ENCODE measurements at places on chromosomes 13 and 19.

DNA sequence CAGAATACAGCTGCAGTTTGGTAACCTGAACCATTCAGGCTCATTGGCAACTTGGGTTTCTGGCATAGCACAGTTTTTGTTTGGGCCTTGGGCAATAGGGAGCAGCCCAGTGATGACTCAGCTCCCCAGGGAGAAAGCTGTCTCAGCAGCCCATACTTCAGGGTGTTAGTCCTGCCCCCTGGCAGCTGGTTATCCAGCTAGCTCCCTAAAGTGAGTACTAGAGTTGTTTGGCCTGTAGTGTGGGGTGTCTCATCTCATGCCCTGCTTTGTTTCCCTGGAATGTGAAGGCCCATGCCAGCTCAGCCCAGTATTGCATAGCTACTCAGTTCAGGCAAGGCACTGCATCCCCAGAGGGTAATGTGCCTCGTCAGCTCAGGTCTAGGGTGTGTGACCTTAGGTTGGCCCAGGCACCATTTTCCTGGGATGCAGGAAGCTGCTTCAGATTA lies 18.2 kb upstream of the ZNF543 start:
- no peak for DNase-seq

- DNase-seq: no peak
Measured at GRCh38 chr13:111344471-111345191, 24.2 kb downstream of the TEX29 start.

GRCh38 chr19:19670070-19670551 lies 1.5 kb downstream of the ZNF101 start:
- no peak for DNase-seq

GRCh38 chr13:21511849-21512248 lies 52.7 kb upstream of the ZDHHC20 start:
- no peak for DNase-seq

DNA sequence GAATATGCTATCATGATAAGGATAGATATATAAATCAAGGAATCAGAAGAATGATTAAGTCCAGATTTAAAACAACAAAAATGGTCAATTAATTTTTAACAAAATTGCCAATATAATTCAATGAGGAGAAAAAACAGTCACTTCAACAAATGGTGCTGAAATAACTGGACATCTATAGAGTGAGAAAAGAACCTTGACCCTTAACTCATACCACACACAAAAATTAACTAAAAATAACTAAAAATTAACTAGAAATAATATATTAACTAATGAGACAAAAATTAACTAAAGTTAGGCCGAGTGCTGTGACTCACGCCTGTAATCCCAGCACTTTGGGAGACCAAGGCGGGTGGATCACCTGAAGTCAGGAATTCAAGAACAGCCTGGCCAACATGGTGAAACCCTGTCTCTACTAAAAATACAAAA lies 9.5 kb downstream of the LGALS7 start:
- no peak for DNase-seq

DNA sequence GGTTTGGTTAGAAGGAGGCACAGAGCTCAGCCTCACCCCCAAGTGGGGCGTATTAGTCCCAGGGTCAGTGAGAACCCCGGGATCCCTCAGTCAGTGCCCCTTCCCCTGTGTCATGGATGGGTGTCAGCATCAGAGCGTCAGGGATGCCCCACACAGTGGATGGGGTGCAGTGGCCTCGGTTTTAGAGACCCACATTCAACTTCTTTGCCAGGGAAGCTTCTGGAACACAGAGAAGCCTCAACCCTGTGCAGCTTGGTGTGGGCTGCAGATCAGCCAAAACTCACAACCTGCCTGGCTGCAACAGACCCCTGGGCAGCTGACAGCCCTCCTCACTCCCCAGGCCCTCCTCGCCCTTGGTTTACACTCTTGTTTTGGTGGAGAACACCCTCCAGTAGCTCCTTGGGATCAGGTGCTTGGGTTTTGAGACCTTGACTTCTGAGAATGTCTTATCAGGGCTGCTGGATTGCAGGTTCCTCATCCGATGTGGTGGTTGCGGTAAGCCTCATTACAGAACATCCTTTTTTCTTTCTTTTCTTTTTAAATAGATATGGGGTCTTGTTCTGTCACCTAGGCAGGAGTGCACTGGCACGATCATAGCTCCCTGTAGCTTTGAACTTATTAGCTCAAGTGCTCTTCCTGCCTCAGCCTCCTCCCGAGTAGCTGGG lies 11.0 kb downstream of the ZNF333 start:
- no peak for DNase-seq

- DNase-seq: no peak
Measured at GRCh38 chr13:30755678-30756077, 20.3 kb downstream of the ALOX5AP start.

DNA sequence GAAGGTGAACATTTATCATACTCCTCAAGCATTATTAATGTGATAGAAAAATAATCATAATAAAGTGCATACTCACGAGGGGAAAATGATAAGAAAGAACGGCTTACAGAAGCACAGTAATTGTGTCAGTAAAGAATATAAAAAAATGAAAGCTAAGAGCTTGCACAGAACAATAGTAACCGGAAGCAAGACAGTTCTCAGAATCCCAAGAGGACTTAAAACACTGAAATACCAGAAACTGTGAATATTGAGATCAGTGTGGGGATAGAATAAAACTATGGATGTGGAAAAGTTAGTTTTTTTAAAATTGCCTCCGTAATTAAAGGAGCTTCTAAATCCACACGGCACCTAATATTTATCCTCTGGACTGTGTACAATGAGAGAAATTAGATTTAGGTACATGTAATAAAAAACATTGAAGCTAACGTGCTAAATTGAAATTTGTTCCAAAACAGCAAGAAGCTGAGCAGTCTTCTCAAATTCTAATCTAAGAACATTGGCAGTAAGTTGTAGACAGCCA lies 482.7 kb downstream of the SLITRK6 start:
- DNase-seq: no peak

DNA sequence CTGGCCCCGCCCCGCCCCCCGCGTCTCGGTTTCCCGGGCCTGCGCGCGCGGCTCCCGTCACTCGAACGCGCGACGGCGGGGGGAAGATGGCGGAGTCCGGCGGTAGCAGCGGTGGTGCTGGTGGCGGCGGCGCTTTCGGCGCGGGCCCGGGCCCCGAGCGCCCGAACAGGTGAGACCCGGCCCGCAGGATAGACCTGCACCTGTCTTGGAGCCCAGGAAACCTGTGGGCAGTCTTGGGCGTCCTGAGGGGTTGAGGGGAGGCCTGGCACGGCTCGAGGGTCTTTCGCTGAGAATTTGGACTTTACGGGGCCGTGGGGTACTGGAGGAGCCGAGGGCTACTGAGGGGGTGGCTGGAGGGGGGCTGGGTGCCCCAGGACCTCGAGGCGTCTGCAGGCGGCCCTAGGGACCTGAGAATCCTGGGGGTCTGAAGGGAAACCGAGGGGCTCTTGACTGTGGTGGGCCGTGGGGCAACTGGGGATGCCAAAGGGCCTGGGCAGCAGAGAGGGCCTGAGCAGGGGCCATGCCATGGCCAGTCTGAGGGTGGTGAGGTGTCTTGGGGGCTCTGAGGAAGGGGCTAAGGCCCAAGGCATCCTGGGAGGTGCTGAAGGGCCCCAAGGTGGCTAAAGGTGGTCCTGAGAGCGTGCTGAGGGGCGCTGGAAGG lies at the start of gene KLHL26:
KLHL26 (plus strand) TSS at position 60 of the 661 bp plus-strand sequence; CDS start at position 87, 27 bp downstream.
- DNase-seq: no peak

DNA sequence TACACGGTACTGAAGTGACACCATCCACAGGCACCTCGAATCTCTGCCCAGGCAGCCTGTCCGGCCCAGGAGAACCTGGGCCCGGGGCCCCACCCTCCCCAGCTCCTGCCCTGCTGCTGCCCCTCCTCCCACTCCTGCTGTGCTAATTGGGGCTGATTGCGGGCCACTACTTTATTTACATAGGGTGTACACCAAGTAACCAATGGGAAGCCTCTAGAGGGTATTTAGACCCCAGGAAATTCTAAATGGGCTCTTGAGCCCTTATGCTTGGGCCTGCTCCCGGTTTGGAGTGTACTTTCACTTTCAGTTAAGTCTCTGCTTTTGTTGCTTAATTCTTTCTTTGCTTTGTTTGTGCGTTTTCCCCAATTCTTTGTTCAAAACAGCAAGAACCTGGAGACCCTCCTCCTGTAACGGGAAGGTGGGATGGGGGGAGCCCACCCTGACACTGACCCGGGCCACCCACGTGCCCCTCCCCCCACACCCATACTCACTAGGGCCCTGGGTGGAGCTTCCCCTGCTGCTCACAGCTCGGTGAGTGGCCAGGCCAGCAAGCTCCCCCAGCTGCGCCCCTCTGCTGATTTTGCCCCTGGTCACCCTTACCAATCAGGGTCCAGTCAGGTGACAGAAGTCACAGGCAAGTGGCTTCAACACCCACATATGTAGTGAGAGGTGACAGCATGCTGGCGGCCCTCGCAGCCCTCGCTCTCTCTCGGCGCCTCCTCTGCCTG lies 9.4 kb downstream of the SCGB2B2 start:
- no peak for DNase-seq

DNA sequence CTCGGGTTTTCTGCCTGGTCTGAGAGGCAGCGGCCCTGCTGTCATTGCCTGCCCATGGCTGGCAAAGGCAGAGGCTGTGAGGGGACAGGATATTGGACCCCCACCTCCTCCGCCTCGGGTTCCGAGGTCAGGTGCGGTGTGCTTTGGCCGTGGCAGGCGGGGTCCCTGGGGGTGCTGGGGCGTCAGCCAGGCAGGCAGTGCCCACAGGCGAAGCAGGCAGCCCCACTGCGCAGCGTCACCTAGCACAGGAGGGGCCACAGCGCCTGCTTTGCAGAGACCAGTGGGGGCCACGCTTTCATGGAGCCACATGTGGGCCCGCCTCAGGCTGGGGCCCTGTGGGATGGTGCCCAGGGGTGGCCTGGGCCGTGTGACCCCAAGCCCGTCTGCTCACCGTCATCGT lies 96.0 kb downstream of the KDM4B start:
- no peak for DNase-seq

- DNase-seq: no peak
Measured at GRCh38 chr19:49684983-49685553, 4.3 kb upstream of the ADM5 start.

GRCh38 chr19:37007587-37008220 lies 70.5 kb upstream of the ZNF420 start:
- no peak for DNase-seq

Measured in activated CD8-positive, alpha-beta memory T cell treated with anti-CD3 and anti-CD28 coated beads for 1 hour (primary cell).